NCI-H2081 treated with DMSO at 0.1 percent for 48 hours (cell line): ENCODE measurements at places on chromosomes 12 and 14.

DNA sequence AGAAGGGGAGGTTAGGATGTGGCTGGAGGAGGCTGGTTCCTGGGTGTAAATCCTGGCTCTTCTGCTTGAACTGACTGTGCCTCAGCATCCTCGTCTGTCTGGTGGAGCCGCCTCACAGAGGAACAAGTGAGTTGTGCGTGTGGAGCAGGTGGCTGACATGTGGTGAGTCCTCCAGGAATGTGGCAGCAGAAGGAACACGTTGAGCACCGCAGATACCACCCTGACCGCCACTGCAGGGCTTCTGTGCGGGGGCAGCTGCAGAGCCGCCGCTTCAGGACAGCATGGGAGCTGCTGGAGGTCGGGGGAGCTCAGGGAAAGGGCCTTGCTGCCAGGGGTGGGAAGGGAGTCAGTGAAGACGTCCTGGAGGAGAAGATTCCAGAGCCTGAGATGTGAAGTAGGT lies 48.9 kb downstream of the TRAF3 start:
- no peak for DNase-seq

GRCh38 chr12:46209170-46209569 lies 59.7 kb downstream of the SLC38A1 start:
- DNase-seq: no peak

- no peak for DNase-seq
Observed at GRCh38 chr12:64187370-64187769, 34.7 kb downstream of the KICS2 start.

DNA sequence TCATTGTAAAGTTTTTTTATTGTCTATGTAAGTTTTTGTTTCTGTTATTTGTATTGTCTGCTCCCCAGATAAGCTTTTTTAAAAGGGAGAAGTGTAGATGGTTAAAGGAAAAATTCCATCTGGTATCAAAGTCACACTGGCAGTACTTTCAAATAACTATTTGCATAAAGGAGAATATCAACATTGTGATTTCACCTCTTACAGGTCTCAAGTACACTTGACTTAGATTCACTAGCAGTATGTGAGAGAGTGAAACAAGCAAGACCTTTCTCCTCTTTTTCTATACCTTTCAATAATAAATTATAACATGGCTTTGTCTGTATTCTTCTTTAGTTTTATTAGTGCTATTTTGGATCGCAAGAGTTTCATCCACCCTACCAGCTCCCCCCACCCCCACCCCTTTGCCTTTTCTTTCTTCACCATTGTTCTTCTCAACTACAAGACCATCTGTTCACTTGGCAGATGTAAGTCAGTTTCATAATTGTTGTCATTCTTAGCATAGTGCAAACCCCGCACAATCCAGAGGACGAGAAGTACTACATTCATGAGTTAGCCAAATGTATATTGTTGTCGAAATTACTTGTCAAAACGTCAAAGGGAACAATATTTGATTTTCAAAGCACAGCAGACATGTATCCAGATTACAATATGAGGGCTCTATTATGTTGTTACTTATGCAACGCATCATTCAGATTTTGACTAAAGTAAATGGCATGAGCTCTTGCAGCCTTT lies 602.7 kb upstream of the FLRT2 start:
- DNase-seq: no peak

DNA sequence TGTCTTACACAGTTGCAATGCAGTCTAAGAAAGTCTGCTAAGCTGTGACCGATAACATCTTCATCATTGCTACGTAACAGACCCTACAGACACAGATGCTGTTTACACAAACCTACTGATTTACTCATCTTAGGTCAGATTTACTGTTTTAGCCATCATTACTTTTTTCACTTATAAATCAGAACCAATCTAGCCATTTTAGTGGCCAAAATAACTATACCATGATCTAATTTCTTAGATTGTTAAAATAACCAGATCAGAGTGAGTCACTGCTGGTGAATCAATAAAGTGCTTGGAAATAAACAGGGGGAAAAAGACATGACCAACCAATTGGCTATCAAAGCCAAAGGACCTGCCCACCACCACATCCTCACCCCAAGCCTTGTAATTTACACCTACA lies 57.0 kb upstream of the FOXN3 start:
- DNase-seq: no peak

GRCh38 chr12:74401966-74402365 lies 135.7 kb upstream of the ATXN7L3B start:
- no peak for DNase-seq

DNA sequence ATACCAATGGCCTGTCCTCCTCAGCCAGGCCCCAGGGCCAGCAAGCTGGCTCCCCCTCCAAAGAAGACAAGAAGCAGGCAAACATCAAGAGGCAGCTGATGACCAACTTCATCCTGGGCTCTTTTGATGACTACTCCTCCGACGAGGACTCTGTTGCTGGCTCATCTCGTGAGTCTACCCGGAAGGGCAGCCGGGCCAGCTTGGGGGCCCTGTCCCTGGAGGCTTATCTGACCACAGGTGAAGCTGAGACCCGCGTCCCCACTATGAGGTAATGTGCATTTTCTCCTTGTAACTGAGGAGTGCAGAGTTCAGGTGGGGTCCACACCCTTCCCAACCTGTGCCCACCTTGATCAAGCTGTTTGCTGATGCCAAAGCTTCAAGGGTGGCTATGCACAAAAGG lies 23.4 kb downstream of the ACACB start:
- DNase-seq: no peak

DNA sequence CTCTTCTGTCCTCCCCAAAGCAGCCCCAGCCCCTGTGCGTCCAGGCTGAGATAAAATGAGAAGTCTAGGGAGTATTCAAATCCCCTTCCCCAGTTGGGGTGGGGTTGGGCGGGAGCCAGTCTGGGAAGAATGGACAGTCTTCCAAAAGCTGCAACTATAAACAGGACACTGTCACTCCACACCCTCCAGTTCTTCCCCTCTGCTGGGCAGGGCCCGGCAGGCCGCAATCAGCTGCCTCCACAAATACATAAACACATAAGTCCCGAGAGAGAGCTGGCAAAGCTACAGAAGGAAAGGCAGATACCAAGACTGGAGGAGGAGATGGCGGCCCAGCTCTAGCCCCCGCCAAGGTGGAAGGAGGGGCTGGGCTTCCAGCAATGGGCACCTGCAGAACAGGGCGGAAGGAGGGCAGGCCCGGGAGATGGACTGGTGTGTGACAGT lies 12.7 kb downstream of the LTBP2 start:
- DNase-seq: no peak

- peak; percentile 81 for DNase-seq
Observed at GRCh38 chr12:3315201-3315661, 175.8 kb upstream of the PRMT8 start.

GRCh38 chr14:41805633-41806032 lies 199.0 kb downstream of the LRFN5 start:
- DNase-seq: no peak

- DNase-seq: no peak
Observed at GRCh38 chr14:65483647-65484046, 71.1 kb downstream of the FUT8 start.

DNA sequence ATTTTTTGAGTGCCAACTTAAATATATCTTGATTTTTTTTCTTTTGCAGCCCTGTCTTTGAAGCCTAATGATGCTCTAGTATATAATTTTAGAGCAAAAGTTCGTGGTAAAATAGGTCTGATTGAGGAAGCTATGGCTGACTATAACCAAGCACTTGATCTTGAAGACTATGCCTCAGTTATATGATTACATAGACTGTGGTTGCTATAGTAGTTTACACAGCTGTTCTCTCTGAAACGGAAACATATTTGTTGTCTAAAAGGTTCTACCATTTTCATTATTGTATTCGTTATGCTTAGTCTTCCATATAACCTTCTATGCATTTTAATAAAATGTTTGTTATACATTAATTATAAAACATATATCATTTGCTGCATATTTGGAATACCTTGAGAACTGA lies 246.7 kb downstream of the TTC6 start:
- no peak for DNase-seq

DNA sequence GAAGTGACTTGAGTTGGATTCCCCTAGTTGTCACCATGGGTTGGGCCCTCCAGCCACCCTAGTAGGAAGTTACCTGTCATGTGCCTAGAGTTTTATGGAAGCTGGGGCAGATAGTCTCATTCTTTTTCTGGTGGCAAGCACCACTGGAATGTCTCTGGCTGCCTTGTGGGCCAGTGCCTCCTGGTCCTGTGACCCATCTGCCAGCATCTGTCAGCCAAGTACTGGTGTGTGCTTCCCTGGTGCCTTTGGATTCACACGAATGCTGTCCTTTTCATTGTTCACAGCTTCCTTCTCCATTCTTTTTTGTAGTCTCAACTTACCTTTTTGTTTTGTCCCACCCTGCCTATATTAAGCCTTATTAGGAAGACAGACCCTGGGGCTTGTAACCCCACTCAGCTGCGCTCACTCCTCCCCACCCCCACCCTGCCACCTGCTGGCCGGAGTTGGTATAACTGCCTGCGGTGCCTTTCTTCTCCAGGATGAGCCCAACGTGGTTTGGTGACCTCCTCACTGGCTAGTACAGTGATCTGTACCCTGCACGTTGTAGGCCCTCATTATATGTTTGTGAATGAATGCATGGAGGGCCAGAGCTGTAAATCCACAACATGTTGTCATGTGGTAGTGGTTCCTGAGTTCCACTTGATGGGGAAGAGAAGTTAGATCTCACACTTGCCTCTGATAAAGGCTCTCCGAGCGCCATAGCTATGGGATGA lies 125.7 kb downstream of the TSPAN9 start:
- DNase-seq: no peak

DNA sequence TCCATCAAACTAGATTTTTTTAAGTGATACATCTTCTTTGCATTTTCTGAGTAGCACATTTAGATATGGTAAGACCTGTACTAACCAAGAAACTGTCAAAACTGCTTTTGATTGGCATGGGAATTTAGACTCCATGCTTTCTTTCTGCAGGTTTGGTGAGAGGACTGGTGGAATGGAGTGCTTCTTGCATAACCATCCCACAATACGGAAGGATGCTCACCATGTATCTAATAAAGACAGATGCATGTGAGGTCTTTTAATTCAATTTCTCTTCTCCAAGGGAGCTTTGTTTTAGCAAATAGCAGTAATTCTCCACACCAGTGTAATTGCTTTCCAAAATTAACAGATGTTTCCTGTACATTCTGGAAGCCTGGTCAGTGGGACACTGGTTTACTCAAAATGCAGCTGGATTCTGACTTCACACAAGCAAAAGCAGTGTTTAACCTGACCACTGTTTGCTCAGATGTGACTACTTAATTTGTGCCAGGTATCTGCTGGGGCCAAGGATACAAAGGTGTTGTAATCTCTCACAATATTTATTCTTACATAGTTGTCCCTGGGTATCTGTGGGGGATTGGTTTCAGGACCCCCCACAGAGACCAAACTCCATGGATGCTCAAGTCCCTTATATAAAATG lies 26.1 kb downstream of the FGD6 start:
- no peak for DNase-seq

GRCh38 chr12:125185740-125186470 lies 120.7 kb downstream of the AACS start:
- DNase-seq: no peak

GRCh38 chr12:57514720-57515407 lies 5.5 kb downstream of the DDIT3 start:
- peak; percentile 57 for DNase-seq

DNA sequence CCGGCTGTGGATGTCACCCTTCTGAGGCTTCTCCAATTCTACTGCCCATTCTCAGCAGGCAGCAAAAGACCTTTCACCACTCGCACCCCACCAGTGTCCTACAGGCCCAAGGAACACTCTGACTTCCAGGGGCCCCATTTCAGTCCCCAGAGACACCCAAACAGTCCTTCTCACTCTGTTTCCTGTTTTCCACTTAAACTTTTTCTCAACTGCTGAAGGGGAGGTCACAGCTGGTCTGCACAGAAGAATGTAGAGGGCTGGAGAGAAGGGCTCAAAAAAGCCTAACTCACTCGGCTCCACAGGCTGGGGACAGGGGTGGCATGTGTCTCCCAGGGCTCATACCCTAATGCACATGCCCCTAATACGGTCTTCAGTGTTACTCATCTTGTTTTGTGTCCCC lies 4.2 kb upstream of the DTX1 start:
- no peak for DNase-seq

DNA sequence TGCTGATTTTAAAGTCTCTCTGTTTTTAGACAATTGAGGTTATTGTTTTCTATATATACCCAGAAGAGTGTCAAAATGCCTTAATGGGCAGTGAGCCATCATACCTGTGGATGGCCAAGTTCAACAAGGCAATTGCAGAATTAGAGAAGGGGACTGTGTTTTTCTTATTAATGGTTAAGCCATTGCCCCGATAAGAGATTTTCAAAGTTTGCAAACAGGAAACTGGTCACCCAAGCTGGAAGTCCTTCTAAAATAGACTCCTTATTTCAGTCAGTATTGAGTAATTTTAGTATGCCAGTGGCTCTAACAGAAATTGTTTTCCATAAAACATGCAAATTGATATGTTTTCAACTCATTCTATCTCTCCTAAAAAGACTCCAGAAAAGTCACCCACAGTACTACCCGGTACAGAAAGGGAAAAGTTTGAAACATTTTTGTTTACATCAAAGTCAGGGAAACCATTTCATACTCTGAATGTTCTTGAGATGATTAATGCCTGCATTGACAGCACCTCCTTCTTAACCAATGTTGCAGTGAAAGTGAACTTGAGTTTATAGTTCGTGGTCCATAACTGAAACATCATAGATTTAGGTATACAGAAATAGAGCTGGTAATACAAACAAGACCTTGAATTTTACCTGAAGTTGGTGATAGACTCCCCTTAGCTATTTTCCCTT lies 191.1 kb downstream of the TMX1 start:
- no peak for DNase-seq

DNA sequence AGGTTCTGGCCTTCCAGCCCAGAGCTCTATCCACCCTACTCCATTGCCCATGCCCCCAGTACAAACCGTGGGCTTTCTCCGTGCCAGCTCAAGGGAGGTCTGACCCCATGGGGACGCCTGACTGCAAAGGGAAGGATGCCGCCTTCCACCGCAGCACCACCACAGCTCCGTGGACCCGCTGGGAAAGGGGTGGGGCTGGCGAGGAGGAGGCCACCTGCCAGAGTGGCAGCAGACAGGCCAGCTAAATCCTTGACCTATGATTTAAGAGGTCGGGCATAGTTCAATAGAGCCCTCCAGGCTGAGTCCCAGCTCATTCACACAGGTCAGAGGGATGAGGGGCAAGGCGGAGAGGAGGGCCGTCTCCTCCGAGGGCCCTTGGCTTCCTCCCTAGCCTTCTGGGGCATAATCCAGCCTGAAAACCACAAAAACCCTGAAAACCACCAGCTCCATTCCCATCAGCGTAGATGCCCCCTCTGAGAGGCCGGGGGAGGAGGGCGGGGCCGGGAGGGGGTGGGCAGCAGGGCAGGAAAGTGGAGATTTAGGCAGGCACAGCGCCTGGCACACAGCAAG lies 14.9 kb upstream of the FIGNL2 start:
- no peak for DNase-seq

GRCh38 chr14:28406196-28406595 lies 360.4 kb upstream of the FOXG1 start:
- no peak for DNase-seq
